ENCODE measurements at places on chromosomes 3 and 15.

DNA sequence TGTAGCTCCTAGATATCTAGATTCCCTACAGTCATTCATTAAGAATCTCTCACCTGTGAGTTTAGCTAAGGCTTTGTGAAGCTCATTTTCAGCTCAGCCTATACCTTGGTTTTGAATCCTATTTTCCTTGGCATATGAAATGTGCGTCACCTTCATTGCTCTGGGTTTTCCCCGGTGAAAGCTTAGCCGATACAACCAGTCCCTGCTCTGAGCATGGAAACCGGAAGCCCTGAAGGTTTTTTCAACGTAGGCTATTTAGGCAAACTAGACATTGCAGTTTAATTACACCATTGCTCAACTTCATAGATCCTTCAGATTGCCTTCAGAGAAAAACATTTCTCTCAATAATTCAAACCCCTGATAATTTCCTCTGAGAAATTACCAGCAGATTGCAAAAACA lies 206.8 kb upstream of the TPRG1 start:
- no peak for DNase-seq

DNA sequence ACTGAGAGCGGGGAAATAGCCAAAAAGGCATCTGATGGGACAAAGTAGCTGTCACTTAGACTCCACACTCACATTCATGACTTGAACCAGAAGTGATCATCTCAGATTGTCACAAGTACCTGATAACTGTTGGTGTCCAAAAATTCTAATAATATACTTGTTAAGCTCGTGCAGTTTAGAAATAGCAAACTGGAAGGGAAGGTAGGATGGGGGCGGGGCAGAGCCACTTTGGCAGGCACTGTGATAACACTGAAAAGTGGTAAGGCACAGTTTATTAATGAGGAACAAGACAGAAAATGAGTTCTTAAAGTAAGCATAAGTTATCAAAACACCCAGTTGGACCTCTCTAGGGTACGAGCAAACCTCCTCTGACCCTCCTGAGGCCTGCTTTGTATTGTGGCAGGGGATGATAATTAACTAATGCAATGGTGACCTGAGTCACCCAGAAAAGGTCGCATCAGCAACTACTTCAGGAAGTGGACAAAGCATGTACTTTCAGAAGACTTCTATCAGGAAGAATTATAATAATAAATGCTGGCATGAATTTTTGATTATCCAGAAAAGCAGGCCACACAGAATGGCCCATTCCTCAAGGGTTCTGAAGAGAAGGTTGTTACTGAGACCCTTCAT lies 54.4 kb downstream of the ADCY5 start:
- no peak for DNase-seq

- no peak for DNase-seq
Measured at GRCh38 chr3:72571052-72571451, 277.2 kb downstream of the SHQ1 start.

DNA sequence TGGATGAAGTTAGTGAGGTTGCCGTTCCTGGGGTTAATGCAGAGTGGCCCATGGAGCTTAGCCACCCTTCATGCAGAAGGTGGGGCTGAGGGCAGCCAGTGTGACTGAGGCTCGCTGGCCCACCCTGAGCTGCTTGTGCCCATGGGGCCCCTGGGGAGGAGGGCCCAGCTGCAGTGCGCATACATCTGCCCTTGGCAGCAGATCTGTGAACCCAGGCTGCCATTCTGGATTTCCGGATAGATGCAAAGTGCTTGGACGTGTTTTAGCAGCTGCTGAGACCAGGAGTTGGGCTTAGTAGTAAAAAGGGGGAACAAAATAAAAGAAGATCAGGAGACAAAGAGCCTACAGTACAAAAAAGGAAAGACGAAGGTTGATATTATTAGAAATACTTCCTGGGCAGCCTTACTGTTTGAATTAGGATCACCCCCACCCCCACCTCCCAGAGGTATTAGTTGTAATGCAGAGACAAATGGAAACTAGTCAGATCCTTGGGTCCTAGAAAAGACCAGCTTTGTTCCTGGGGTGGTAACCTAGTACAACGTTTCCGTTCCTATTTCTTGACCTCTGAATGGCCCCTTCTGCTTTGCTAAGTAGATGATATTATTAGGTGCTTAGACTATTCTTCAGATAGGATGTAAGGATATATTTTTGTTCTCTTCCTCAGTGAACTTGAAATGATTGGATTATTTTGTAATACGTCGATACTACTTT lies 70.2 kb downstream of the IGF1R start:
- peak; percentile 34 for DNase-seq

GRCh38 chr3:14562121-14562890 lies 22.2 kb upstream of the GRIP2 start:
- no peak for DNase-seq

DNA sequence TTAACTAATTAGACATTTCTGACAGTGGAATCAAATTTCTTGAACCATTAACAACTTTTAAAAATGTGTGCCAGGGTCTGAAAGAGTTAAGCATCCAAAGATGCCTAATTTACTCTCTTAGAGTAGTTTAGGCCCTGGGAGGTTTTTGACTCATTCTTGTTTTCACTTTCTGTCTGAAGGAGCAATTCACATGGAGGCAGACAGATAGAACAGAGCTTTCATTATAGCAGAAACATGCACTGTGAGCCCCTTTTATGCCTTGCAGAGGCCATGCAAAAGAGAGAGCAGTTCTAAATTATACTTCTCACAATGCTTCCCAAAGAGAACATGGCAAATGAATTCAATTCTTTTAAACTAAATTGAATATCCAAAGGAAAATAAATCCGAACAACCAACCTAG lies 554.8 kb downstream of the MFSD1 start:
- DNase-seq: no peak

DNA sequence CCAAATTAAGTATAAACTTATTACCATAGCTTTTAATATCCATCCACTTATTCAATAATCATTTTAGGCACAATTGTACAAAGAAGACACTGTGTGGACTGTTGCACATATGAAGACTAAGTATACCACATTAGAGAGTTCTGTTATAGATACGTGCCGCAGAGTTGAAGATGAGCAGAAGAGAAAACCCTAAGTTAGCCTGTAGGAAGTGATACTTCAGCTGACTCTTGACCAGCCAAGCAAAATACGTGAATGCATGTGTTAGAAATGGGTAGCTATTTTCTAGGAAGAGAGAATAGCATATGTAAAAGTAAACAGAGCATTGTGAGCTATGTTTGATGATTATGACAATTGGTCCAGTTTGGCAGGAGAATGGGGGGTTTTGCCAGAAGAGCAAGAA lies 272.0 kb upstream of the ATP11B start:
- no peak for DNase-seq

All from right hindlimb (tissue), 1 donor.